ENCODE measurements at places on chromosomes 6 and 20.

DNA sequence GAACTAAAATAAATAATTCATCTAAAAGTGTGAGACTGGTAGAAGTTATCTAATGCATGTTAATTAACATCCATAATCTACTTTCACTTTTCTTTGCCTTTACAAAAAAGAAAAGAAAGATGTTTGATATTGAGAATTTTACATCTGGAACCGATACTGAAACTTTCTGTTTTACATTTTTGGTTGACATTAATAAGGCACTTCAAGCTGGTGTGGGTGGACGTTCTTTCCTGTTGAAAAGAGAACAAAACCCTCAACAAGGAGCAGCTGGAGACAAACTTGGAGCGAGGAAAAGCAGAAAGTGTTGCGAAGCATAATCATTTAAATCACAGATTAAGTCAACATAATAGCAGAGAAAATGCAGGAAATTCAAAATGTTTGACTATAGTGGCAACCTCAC is 575.2 kb upstream of the ADGRB3 start:
- DNase-seq = no peak

DNA sequence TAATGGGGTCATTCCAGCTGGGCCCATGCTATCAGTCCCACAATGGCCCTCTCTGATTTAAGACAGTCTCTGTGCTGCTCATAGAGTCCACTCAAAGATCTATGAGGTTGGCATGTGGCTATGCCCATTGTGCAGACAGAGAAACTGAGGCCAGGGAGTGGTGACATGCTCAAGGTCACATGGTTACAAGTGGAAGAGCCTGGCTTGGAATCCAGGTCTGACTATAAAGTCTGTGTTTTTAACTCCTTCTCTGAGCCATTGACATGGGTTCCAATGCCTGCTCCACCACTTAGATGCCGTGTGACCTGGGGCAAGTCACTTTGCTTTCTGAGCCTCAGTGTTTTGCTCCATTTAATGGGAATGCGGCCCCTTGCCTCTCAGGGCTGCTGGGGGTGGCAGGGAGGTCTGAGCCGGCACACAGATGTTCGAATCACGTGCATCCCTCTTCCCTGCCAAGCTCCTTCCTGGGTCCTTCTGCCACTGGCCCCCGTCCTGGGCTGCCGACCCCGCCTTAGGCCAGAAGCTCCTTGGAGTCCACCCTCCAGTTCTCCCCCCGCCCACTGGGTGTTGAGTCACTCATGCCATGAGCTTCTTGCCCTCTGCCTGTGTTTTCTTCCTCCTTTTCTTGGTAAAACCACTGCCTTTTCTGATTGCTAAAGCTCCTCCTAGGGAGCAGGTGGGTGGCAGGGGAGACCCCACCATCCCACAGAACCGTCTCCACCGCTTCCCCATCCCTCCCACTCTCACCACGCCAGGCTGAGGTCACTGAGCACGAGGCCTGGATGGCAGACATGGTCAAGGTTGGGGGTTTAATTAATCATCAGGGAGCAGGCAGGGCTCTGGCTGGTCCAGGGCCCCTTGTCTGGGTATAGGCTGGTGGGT is 35.7 kb downstream of the CEBPB start:
- no peak for DNase-seq

- DNase-seq = no peak
These were observed 136.5 kb upstream of the AKAP12 start for GRCh38 chr6:151103266-151103665.

- DNase-seq = no peak
These were observed 256.7 kb upstream of the TCF21 start for GRCh38 chr6:133632206-133632605.

- DNase-seq = no peak
These were observed 99.0 kb upstream of the LGSN start for GRCh38 chr6:63418741-63419140.

DNA sequence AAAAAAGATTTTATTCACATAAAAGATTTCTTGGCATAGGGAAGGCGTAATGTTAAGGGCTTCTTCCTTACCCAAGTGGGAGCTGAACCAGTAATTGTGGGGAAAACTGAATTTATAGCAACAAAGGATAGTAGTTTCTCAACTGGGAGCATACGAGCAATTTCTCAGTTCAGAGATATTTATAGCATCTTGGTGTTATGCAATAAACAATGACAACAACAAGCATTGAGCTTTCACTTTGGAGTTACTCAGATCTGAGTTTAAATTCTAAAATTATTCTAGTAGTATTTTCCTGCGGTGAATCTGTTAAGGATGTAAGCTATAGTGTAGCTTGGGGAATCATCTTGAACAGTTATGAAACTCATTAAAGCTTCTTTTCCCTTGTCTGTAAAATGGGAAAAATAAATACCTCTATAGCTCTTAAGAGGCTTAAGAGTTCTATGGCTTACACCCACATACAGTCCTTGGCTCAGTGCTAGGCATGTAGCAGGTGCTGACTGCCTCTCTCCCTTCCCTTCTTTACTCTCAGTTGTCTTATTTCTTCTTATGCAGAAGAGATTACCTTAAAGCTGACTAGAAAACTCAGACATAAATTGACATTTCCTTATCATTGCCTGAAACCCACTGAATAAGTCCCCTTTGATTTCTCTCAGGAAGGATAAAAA is 58.8 kb downstream of the SAMD5 start:
- no peak for DNase-seq

DNA sequence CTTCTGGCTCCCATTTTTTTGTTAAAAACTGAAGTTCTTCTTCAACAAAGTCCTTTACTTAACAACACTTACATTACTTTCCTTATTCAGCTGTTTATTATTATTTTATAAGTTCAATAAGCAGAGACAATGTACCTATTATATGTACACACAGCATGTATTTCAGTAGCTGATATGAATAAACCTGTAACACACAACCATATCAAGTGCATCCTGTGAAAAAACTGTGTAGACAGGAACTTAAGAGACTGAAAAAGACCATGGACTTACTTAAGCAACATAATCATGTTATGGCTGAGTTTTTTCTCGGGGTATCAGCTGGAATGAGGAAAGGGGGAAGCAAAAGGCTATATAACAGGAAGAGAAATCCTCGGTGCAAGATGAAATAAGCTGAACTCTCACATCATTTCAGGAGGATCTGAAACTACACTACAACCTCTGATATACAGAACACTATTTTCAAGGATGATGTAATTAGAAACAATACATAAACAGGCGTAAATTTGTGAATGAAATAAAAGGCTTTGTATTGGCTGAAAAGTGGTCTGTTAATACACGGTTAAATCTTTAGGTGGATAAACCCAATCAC is 70.9 kb downstream of the REV3L start:
- no peak for DNase-seq

GRCh38 chr20:3420211-3420707 is 12.8 kb upstream of the DNAAF9 start:
- DNase-seq = peak; percentile 23

DNA sequence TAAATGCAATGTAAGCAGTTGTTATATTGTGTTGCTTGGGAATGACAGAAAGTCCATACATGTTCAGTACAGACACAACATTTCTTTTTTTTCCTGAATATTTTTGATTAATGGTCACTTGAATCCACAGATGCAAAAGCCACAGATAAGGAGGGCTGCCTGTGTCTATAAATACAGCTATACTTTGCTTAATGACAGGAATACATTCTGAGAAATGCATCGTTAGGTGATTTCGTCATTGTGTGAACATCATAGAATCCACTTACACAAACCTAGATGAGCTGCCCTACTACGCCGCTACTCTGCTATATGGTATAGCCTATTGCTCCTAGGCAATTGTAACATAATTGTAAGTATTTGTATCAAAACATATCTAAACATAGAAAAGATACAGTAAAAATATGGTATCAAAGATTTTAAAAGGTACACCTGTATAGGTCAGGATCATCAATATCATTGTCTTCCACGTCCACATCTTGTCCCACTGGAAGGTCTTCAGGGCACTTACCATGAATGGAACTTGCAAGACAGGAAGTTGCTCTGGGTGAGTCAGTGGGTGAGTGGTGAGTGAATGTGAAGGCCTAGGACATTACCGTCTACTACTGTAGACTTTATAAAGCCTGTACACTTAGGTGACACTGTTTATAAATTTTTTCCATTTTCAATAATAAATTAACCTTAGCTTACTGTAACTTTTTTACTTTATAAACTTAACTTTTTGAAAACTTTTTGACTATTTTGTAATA is 27.9 kb upstream of the POPDC3 start:
- no peak for DNase-seq

DNA sequence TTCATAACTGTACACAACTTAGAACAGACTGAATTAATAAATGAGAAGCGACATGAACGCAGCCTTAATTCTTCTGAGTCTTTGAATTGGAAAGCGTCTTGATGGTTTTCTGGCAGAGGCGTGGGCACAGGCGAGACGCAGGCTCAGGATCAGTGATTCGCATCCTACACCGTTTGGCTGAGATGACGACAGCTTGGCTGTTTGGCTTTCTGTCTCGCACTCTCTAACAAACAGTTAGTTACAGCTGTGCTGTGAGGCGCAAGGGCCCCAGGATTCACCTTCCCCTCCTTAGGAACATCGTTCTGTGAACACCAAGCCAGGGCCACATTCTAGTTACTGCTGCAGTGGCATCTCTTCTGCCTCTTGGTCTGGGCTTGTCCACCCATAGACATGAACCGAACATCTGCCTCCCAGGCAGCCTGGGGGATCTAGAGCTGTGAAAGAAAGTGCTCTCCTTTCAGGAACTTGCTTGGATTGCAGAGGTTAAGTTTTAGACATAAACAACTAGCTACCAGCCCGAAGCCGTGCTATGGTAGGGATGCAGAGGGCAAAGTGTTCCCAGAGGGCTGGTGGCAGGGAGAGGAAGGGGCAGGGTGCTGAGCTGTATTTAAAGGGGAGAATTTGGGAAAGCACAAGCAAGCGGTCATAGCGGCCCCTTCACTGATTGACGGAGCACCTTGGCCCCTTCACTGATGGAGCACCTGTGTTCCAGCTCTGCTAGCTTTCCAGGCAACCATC is 49.6 kb downstream of the TCP11 start:
- no peak for DNase-seq

GRCh38 chr20:11792568-11792953 is 125.1 kb upstream of the BTBD3 start:
- DNase-seq = no peak

- DNase-seq = no peak
These were observed 69.9 kb upstream of the HDAC2 start for GRCh38 chr6:114040871-114041270.

- DNase-seq = no peak
These were observed 2.0 kb upstream of the MICA start for GRCh38 chr6:31401403-31401802.

- DNase-seq = no peak
These were observed 309.9 kb upstream of the NOX3 start for GRCh38 chr6:155765275-155766194.

DNA sequence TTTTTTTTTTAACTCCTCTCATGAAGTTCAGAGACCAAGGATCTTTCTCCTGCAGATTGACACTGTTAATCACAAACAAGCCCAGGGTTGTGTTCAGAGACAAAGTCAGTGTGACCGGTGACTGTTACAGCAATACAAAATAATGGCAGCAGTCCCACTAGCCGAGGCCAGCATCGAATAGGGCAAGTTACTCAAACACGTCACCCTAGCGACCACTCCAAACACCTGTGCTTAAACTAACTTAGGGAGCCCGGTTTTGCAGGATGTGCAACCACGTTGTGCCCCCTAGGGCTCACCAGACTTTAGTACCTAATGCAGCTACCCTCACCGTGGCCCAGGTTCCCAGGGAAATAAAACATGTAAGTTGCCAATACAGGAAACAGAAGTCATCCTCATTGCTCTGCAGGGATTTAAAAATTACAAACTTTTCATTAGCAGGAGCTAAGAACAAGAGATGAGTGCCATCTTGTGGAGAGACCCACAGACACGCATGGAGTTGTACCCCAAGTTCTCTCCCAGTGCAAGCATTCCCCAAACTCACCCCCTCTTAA is 38.1 kb downstream of the FAM50B start:
- DNase-seq = no peak

DNA sequence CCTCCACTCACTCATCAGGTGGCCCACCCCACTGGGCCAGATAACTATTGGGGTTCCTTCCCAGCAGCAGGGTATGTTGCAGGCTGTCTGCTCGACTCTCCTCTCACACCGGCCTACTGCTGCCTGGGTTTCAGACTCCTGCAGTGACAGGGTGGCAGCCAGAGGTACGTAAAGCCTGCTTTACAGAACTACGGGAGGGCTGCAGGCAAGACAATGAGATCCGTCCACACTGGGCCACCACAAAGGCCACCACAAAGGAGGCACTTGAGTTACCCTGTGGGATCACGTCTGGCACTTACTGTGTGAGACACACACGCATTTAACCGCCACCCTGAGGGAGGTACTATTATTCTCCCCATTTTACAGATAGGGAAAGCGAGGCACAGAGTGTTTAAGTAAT is 78.5 kb downstream of the NFATC2 start:
- DNase-seq = no peak

GRCh38 chr20:24768713-24769601 is 180.1 kb upstream of the CST7 start:
- DNase-seq = no peak

GRCh38 chr20:60057866-60058807 is 99.9 kb downstream of the CDH26 start:
- DNase-seq = no peak

DNA sequence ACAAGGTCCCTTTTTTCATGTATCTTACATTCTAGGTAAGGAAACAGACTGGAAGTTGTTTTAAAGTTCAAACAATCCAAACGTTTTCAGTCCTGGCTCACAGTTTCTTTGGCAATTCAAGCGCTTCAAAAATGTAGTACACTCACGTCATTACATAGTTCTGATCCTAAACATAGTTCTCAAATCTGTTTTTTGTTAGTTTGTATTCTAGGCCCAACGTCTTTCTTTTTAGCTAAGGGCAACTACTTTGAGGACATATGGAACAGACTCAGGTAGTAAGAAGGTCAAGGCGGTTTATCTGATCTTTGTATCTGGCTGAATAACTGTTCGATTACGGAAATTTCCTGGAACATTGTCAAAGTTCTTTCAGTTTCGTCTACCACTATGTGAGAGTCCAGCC is 36.9 kb upstream of the PLCB4 start:
- DNase-seq = no peak

DNA sequence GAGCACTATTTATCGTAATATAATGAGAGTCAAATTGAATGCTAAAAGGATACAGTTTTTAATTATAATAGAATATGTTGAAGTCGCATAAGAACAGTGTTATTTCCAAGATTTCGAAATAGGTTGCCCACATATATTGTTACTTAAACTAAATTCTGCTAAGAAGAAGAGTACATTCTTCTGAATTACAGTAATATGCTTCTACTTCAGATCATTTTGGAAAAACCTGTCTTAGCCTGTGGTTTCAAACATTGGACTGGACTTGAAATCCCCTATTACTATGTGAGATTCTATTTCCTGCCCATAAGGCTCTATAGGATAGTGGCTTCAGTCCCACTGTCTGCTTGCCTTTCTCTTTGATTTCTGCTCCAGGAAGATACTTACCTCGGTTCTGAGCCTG is 137.2 kb downstream of the B3GAT2 start:
- no peak for DNase-seq

- DNase-seq = no peak
These were observed 16.1 kb upstream of the PPP1R14C start for GRCh38 chr6:150126641-150127291.

DNA sequence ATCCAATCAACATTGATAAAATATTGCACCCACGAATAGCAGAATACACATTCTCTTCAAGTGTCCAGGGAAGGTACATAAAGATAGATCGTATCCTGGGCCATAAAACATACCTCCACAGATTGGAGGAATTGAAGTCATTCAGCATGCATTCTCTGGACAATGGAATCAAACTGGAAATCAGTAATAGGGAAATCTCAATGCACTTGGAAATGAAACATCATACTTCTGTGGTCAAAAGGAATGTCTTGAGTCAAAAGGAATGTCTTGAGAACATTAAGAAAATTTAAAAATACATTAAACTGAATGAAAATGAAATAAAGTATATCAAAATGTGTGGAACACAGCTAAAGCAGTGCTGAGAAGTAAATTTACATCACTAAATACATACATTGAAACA is 138.8 kb downstream of the TFAP2A start:
- no peak for DNase-seq
